ENCODE measurements at places on chromosomes 3 and 15.

DNA sequence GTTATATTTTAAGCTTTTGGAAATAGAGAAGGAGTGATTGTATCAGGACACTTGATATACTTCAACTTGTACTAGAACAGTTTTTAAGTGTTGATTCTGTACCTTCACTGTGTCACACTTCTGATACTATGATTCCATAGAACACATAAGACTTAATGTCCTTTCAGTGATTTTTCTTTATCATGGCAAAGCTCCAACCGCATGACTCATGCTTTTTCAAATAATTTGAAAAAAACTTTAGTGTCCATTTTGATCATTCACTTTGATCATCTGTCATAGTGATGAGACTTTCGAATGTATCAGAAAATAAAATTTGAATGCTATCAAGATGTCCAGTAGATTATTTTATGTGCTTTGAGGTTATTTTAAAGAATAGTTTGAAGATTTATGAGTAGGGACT is 32.0 kb downstream of the AP4E1 start:
- DNase-seq: no peak

GRCh38 chr15:57237301-57237642 is 139.0 kb upstream of the CGNL1 start:
- DNase-seq: no peak

GRCh38 chr3:182142928-182143327 is 431.2 kb downstream of the SOX2 start:
- DNase-seq: no peak

DNA sequence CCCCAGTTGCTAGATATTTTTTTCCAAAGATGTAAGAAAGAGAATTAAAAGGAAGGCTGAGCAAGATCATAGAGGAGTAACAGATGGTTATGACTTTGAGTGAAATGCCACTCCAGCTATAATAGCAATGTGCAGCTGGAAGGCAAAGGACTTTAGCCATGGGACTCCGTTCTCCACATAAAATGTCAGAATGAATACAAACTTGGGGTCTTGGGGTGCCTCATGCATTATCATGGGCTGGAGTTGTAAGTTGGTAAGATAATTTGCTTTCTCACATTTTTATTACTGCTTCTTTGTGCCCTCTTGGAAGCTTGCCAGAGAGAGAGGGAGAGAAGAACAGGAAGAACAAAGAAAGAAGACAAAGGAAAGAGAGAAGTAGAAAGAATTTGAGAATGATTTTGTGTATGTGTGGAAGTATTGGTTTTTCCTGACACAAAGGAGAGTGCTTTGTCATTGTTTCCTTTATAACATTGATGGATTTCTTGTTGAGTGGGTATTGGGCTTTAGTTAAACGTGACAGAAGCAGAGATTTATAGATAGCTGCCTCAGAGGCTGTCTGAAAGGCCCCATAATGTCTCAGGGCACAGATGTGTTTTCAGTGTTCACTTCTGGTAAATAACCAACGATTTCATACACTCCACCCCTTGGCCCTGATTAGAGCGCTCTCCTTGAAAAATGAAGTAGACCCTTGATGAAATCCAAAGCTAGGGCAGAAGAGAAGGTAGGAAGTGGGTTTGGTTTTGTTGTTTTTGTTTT is 715.3 kb downstream of the NR2F2 start:
- no peak for DNase-seq

- no peak for DNase-seq
Observed at GRCh38 chr3:148367756-148368155, 329.9 kb upstream of the AGTR1 start.

- no peak for DNase-seq
Observed at GRCh38 chr15:52255008-52255407, 40.6 kb downstream of the MYO5C start.

DNA sequence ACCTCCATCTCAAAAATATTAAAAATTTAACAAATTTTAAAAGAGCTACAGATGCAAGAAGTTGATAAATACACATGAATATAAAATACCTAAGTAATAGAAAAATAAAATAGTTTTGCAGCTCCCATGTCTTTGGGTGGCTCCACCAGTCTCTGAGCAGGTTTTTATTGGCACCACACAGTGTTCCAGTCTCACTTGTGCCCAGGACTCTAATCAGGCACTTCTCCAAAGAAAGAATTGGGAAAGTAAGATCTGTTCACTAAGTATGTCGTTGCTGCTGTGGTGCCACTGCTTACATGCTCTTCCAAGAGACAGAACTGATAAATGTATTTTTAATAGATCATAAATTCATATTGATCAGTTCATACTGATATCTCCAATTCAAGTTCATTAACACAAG is 92.5 kb upstream of the ABI3BP start:
- no peak for DNase-seq

DNA sequence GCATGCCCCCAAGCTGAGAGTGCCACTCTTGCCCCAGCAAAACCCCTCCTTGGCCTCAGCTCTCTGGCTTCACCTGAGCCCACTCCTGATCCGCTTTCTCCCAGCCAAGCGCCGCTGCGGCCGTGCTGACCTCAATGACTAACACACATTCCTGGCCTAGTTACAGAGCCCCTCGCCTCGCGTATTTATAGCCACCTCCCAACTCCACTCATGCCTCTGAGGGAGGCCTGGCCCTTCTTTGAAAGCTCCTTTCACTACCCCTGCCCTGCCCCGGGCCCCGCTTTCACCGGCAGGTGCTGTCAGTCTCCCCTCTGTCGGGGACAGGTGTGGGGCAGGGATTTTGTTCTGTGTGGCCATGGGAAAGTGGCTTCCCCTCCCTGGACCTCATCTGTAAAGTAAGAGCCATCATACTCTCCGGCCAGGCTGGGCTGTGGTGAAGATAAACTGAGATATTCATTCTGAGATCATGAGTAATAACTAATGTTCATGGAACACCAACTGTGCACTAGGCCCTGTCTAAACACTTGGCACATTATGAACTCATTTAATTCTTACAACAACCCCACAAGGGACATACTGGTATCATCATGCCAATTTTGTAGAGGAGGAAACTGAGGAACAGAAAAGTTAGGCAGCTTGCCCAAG is 13.2 kb upstream of the ATP2B2 start:
- no peak for DNase-seq

DNA sequence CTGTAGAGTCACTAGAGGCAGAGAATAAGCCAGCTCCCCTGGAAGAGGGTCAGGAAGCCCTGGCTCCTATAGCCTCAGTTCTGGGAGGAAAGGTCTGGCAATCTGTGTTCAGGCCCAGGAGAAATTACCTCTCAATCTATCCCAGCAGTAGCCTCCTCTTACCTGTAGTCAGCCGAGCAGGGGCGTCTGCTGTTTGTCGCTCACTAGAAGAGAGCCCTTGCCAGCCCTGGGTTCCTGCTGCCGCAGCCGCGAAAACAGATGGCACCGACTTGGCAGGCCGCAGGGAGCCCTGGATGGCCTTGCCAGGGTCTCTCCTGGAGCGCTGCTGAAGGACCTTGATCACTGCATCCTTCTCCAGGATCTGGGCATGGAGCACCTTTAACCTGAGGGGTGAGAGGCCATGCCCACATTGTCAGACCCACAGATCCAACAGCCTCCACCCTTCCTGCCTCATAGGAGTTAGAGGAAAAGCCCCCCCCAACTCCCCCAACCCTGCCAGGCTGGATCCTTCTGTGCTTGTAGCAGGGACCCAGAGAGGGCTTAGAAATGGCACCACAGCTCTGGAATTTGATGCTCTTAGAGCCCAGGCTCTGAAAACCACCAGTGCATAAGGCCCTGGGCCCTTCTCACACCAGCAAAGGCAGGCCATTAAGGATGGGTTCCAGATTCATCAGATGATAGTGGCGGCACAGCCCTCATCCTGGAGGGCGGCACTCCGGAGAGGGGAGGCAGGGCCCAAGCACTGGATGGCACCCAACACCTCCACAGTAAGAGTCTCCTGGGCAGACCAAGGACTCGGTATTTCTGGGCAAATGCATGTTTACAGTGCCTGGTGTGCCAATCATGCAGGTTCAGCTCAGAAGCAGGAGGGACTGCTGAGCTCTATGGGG is 14.9 kb downstream of the AMOTL2 start:
- DNase-seq: no peak

GRCh38 chr3:130699765-130700164 is 46.9 kb downstream of the PIK3R4 start:
- no peak for DNase-seq

DNA sequence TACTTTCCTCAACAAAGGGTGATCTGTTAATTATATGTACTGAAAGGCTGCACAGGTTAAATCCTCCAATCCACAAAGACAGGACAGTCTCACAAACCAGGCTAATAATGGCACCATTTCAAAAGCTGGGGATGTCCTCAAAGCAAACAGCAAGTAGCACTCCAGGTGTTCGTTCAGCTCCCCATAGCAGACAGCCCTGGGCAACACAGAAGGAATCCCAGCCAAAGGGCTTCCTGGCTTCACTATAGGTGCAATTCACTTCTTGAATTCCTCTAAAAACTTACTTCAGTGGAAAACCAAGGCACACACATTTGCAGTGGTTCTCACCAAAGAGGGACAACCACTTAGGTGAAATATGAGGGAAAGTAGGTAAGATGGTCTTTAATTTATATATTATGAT is 166.7 kb downstream of the CTNNB1 start:
- no peak for DNase-seq

DNA sequence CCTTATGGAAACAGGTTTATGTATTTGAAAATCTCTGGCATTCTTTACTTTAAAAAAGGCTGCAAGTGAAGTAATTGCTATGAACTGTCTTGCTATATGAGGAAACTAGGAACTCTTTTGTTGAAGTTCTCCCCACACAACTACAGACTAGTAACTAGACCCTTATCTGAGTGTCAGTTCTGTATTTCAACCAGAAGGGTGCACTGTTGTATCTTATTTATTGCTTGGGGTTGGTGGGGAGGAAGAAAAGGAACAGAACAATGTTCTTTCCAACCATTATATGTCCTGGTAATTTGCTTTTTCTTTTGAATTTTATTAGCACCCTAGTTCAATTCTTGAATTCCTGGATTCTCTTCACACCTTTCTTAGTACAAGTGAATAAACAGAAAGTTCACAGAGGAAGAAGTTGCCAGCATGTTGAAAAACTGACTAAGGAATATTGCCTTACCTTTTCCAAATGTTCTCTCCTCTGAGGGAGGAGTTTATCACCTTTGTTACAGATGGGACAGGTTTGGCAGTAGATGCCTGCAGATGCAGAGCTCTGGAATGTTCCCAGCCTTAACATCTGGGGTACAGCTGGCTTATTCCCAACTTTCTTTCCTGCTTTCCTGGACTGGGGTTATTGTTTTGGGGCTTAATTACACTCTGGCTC is 162.4 kb upstream of the CFAP20DC start:
- no peak for DNase-seq

- DNase-seq: no peak
Observed at GRCh38 chr3:174099724-174100123, 702.2 kb downstream of the NLGN1 start.

GRCh38 chr15:67181221-67181639 is 73.2 kb downstream of the AAGAB start:
- DNase-seq: no peak

- no peak for DNase-seq
Observed at GRCh38 chr3:31993843-31994242, 12.3 kb downstream of the ZNF860 start.

DNA sequence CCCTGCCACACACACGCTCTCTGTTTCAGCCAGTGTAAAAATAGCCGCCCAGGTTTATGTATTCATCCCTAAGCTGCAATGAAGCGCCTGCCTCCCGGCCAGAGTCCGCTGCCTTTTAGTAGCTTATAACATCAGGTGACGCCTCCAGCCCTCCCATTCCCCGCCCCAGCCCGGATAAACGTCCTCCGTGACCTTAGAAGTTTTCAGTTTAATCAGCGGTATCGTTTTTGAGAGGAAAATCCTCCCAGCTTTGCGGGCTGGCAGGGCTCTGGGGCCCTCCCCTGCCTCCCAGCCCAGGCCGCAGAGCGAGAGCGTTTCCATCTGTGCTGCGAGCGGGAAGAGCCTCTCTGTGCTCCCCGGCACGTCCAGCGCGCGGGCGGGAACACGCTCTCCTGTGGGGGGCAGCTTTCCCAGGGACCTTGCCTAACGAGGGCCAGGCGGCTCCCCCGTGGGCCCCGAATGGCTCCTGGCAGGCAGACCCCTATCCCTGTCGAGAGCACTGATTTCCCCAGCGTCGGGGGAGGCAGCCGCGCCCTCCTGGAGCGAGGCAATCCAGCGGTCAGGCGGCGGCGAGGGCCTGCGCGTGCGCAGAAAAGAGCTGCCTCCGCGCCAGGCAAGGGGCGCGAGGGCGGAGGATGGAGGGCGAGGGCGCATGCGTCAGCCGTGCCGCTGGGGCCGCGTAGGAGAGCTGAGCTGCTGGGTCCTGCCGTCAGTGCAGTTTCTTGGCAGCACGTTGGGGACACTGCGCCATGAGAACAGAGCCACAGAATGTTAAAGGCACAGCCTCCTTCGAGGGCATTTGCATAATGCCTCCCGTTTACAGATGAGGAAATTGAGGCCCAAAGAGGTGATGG is 71.1 kb downstream of the CCNL1 start:
- no peak for DNase-seq

DNA sequence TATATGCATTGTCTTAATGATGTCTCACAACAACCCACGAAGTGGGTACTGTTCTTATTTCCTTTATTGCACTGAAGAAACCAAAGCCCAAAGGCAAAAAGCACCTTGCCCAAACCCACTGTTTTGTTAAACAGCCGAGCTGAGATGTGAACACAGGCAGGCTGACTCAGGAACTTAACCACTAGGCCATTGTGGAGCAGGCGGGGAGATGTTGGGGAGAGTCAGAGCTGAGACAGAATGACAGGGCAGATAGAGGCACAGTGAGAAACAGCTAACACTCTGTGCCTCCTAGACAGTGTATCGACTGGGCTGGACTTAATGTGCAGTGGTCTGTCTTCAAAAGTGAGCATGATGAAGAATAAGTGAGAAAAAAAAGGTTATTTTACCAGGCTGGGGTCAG is 56.5 kb downstream of the RPLP1 start:
- DNase-seq: no peak

DNA sequence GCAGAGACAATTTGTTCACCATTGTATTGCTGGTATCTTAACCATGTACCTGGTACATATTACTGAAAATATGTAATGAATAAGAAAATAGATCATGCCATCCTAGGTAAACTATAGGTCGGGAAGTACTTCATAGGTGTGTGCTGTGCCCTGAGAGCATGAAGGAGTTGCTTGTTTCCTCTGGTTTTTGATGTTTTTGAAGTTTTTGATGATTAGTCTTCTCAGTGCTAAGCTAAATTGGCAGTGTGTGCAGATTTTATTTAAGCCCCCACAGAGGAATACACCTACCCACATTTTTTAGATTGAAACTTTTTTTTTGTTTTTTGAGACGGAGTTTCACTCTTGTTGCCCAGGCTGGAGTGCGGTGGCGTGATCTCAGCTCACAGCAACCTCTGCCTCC is 16.6 kb downstream of the HMG20A start:
- DNase-seq: no peak

DNA sequence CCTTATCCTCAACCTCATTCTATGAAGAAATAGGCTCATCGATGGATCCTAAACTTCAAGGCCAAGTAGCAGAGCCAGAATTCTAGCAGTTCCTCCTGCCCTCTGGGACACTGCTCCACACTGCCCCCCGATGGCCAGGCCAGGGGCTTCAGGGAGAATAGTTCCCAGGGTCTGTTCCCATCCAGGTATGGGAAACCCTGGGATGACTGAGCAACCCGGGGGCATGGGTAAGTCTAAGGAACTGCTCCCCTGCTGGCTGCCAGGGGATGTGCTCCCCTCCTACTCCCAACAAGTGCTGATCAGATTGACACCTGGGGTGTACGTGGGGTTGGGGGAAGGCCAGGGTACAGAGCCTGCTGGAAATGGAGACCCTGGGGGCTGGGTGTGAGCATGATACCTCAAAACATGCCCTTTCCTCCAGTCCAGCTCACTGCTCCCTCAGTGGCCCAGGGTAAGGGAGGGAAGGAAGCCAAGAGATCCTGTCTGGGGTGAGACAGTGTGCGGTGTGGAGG is 7.6 kb downstream of the ULK3 start:
- peak; percentile 25 for DNase-seq

- no peak for DNase-seq
Observed at GRCh38 chr3:193821151-193821668, 228.2 kb downstream of the OPA1 start.
